NCI-H748 treated with DMSO at 0.1 percent for 48 hours (cell line): ENCODE measurements at places on chromosomes 3 and 15.

DNA sequence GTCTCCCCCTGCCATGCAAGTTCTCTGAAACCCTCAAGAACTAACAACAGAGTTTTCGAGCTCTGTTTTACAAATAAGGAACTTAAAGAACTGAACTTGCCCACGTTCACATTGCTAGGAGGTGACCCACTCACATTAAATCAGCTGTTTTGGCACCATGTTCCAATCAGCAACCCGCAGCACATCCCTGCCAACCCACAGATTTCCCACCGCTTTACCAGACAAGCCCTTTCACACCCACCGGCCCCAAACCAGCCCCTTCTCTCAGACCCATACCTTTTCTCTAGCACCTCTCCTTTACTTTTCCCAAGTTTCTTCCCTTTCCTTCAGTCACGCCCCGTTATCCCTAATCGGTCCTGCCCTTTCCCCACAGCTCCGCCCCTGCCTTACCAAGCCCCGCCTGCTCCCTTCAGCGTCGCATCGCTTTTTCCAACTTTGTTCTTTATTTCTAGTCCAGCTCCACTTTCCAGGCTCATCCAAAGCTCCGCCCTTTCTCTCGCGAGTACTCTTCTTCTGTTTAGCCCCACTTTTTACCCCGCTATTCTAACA, 804 bp upstream of the BRPF1 start:
- no peak for DNase-seq

DNA sequence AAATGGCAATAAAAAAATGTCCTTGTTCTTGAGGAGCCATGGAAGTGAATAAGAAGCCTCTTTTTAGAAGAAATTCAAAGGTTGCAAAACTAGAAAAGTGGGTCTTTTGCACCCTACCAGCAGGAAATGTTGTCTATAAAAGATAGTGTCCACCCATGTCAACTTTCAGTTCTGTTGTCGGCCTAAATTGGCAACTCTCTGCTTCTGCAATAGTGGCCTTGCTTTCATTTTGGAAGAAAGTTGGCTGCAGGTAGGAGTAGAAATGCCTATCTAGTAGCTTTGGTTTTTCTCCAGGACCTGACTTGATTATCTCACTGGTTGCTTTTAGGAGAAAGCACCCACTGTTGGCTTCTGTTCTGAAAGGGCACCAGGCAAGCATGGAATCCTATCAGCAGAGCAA, 85.4 kb downstream of the TMEM108 start:
- DNase-seq: no peak

- DNase-seq: no peak
Observed at GRCh38 chr3:94130690-94131089, 67.8 kb downstream of the NSUN3 start.

GRCh38 chr3:131007782-131008181, 18.8 kb downstream of the ASTE1 start:
- no peak for DNase-seq

DNA sequence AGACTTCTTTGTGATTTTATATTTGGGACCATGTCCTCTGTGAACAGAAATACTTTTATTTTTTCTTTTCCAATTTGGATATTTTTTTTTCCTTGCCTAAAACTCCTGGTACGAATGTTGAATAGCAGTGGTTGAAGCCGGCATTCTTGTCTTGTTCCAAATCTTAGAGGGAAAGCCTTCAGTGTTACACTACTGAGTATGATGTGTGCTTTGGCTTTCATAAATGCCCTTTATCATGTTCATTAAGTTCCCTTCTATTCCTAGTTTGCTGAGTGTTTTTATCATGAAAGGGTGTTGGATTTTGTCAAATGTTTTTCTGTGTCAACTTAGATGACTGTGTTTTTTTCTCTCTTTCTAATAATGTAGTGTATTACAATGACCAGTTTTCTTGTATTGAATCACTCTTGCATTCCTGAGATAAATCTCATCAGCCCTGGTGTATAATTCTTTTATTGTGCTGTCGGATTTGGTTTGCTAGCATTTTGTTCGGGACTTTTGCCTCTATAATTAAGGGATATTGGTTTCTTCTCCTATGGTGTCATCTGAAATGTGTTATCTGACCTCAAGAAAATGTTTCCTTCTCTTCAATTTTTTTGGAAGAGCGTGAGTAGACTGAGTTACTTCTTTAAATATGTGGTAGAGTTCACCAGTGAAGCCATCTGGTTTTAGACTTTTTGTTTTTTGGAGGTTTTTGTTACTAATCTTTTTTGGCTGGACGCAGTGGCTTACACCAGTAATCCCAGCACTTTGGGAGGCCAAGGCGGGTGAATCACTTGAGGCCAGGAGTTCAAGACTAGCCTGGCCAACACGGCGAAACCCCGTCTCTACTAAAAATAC, 33.3 kb downstream of the MAP1A start:
- no peak for DNase-seq
